NCI-H1048 (cell line): ENCODE measurements at places on chromosomes 2 and 18.

- no peak for DNase-seq
Measured at GRCh38 chr2:60294901-60295635, 258.4 kb downstream of the BCL11A start.

GRCh38 chr2:170582751-170583463 lies 132.2 kb upstream of the SP5 start:
- DNase-seq: no peak

DNA sequence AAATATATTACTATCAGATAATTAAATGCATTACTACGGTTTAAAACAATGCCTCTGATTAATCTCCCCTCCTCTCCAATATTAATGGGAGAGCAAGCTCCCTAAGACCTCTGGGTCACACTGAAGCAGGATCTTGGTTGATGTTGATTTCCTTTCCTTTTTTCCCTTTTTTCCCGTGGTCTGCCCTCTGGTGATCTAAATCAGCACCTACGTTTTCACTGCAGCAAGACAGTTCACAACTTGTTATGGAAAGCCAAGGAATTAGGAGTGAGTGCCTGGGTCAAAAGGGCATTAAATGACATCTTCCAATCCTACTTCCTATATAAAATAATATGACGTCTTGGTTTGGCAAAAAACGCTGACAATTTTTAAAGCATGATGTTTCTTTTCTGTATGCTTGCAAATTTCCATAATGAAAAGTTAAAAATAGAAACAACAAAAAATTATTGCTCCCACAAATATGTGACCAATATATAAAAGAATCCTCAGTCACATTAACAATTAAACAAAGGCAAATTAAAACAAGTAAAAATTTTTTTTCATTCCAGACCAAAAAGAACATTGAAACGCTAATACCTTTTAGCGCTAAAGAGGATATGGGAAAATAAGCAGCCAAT lies 7.9 kb upstream of the CFAP36 start:
- no peak for DNase-seq

- no peak for DNase-seq
Measured at GRCh38 chr2:205924676-205925075, 161.3 kb downstream of the INO80D start.

GRCh38 chr2:88658881-88659537 lies 31.7 kb upstream of the EIF2AK3 start:
- DNase-seq: no peak

GRCh38 chr2:145277922-145278321 lies 758.0 kb upstream of the ZEB2 start:
- DNase-seq: no peak

DNA sequence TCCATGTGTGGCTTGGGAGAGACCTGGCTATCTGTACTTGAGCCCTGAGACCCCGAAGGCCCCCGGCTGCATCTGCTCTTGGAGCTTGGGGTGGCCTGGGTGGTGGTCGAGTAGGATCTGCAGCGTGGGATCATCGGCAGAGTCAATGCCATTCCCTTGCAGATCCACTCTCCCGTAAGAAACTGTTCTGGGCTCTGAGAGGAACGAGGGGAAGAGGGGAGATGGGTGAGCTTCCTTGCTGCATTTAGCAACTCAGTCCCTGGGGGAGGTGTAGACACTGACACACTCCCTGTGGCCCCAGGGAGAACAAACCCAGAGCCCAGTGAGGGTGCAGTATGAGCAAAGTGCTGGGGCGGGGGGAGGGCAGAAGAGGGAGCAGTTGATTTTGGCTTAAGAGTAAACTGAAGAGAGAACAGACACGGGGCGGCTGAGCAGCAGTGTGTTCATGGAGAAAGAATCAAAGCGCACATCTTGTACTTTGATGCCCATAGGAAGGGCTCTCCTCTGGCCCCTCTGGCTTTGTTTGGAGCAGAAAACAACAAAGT lies 8.5 kb downstream of the GREB1 start:
- no peak for DNase-seq

GRCh38 chr2:86566158-86566820 lies 3.0 kb upstream of the CHMP3 start:
- DNase-seq: no peak
